NCI-H1694 treated with DMSO at 0.1 percent for 48 hours (cell line): ENCODE measurements at places on chromosomes 6 and 20.

DNA sequence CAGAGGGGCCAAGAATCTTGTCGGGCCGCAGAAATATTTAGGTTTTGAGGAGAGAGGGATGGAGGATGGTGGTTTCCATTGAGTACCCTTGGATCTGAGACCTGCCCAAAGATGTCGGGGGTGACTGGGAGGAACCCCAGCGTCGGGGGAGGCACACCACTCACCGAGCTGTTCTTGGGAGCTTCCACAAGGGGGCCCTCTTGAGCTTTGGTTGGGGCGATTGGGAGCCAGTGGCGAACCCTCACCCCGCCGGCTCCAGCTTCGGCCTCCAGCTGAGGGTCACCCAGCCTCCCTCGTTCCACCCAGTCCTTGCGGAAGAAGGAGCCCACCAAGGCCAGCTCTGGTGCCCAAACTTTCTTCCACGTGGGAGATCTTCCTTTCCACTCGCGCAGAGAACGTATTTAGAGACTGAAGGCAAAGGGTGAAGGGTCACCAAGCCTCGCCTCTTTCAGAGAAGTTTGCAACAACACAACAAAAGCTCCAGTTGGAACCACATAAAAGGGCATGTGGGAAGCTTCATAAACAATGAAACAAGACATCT, 33.6 kb downstream of the APCDD1L start:
- DNase-seq: no peak

DNA sequence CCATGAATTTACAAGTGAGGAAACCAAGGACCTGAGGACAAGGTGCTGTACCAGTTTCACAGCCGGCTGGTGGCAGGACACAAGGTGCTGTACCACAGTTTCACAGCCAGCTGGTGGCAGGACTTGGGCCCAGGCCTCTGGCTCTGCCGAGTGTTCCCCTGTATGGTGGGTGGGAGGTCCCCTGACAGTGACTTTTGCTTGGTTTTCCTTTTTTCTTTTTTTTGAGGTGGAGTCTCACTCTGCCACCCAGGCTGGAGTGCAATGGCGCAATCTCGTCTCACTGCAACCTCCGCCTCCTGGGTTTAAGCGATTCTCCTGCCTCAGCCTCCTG, 212.4 kb downstream of the LY86 start:
- no peak for DNase-seq

GRCh38 chr20:55632592-55632991, 372.7 kb downstream of the CBLN4 start:
- DNase-seq: no peak

GRCh38 chr20:19407736-19408135, 195.3 kb downstream of the SLC24A3 start:
- DNase-seq: no peak

- DNase-seq: no peak
Measured at GRCh38 chr6:144347933-144348332, 62.8 kb downstream of the UTRN start.

DNA sequence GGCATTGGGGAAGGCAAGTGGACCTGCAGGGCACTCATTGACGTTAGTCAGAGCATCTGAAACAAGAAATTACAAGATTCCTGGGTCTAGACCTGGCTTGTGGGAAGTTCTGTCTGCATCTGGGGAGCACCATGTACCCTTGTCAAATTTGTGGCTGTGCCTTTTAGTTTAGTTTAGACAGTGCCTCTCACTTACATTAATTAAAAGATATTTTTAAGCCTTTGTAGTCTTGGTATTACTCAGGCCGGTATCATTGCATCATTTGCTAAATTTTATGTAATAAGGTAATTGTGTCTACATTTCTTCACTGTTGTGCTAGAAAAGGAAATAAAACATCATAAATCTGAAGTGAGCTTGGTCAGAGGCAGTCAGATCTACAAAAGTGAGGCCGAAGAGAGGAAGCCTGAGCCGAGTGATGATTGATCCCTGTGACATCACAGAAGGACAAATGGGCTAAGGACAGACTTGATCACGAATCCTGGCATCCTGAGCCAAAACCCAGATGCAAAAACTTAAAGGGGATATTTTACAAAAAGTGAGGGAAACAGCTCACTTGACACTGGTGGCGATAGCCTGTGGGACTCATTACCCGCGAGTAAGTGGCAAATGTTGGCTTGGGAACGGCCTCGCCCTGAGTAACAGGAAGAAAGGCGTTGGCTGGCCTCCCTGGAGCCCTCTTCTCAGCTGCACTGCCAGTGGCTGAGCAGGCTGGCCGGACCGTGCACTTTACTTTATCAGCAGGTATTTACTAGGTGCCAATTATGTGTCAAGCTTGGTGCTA, 106.5 kb downstream of the TCP11 start:
- no peak for DNase-seq

DNA sequence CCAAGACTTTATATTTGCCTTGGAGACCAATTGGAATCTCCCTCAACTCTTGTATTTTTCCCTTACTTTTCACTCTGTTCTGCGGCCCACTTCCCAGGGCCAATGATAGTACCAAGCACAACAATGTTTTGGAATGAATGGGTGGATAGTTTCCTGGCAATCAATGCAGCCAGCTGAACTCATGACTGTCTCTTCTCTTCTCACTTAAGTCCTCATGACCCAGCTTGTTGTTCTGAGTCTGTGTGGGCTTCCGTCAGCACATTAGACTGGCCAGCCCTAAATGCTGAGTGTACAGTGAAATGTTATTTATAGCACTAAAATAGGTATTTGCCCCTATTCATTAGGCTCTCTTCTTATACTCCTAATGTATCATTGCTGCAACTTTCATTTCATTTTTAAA, 5.6 kb upstream of the MBOAT1 start:
- DNase-seq: no peak

- no peak for DNase-seq
Measured at GRCh38 chr6:20098267-20098876, 113.9 kb downstream of the MBOAT1 start.

- no peak for DNase-seq
Measured at GRCh38 chr20:60680554-60680953, 571.5 kb upstream of the CDH4 start.

DNA sequence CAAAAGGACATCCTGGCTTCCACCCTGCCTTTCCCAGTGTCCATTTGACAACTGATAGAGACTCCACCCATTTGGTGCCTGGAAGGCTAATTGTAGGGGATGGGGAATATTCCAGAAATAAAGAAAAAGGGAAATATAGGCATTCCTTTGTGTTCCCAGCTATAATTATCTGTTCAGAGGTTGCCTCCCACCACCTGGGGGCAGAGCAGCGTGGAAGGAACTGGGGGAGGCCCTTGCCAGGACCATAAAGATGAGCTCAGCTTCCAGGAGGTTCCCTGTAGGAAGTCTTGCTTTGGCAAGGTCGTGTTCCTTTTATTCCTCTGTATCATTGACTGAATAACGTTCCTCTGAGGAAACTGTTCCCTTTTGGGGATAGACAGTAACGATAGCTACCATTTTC, 214.7 kb downstream of the TFAP2C start:
- no peak for DNase-seq
